ENCODE measurements at places on chromosomes 3 and 15.
A peak's percentile ranks its signal among the peaks of the same experiment; 100 is the strongest.

GRCh38 chr3:198017090-198017489 lies 57.1 kb downstream of the LMLN start:
- DNase-seq: no peak

DNA sequence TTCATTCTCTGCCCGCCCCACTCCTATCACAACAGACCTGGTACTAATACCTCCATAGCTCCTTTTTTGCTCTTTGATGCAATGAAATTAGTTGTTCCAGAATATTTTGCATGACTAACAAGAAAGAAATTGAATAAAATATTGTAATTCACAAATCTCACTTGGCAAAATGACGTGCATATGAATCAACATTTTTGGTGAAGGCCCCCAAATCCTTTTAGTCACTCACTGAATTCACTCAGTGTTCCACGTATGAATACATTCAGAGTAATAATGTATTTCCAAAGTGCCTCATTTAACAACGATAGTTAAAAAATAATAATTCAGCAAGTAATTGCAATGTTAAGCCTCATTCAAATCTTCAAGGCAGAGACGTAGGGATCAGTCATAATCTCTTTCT lies 148.6 kb upstream of the STRIT1 start:
- no peak for DNase-seq

DNA sequence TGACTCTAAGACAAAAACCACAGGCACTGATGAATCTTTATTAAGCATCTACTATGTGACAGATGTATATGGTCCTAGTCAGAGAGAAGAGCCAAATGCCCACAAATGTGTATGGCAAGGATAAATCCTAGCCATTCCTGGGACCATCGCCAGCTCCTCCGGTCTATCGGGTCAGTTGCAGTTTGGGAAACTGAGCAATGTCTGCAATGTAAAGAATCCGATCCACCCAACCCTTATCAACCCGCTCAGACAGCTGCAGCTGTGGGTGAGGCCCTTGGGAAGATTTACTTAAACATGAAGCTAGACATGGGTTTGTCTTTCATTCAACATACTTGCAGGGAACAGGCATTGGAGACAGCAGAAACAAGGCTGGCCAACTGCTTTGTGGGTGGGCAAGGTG lies 40.5 kb upstream of the CDV3 start:
- no peak for DNase-seq

DNA sequence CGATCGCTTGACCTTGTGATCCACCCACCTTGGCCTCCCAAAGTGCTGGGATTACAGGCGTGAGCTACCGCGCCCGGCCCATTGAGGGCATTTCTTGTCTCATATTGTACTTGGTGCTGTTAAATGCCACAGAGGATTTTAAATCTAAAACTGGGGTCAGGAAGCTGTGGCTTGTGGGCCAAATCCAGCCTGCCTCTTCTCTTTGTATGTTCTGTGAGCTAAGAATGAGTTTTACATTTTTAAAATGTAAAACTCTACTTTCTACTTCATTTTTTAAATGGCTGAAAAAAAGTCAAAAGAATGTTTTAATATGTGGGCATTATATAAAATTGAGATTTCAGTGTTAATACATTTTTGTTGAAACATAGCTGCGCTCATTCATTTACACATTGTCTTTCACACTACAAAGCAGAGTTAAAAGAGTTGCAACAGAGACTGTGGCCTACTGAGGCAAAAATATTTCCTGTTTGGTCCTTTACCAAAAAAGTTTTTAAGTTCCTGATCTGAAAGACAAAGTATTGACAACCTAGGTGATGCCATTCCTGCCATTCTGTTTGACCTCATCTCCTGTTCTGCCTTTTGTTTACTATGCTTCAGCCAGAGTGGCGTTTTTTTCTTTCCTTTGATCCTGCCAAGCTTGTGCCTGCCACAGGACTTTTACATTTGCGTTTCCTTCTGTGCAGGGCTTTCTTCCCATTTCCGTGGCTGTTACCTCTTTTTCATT lies 50.4 kb downstream of the PDCD6IP start:
- DNase-seq: no peak

GRCh38 chr3:43389388-43390254 lies 103.3 kb downstream of the SNRK start:
- no peak for DNase-seq

DNA sequence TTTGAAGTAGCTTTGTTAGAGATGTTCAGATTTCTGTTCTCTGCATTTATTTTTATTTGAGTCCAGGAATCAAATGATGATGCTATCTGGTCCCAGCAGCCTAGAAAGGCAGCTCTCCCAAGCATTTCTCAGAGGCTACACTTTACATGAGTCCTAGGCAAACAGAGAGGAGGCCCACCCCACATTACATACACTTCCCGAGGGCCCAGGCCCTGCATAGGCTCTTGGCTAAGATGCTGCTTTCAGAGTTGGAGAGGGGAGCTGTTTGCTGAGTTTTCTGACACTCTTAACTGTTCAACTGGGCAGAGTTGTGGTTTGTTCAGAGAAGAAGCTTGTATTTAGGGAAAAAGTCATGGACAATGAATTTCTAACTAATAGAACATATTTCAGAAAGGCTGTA lies 117.9 kb upstream of the RGMA start:
- no peak for DNase-seq

DNA sequence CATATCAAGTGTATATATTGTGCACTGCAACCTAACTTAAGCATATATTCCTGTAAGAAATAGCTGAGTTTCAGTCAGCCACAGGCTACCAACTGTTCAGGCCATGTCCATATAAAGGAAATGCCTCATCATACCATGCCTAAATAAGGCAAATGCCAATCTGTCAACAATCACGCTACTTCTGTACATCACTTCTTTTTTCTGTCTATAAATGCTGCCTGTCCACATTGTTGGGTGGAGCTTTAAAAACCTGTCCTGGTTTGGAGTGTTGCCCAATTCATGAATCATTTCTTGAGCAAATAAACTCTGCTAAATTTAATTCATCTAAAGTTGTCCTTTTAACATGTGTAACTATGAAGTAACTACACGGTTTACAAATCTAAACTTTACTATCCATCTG lies 1091.9 kb downstream of the NSUN3 start:
- DNase-seq: no peak

DNA sequence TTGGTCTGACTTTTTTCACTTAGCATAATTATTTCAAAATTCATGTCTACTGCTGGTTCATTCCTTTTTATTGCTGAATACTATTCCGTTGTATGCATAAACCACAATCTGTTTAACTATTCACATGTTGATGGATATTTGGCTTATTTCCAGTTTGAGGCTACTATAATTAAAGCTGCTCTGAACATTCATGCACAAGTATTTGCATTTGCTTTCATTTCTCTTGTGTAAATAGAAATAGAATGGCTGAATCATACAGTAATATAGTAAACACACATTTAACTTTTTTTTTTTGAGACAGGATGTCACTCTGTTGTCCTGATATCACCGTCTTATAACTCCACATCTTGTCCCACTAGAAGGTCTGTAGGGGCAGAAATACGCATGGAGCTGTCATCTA lies 57.3 kb downstream of the NMNAT3 start:
- no peak for DNase-seq

DNA sequence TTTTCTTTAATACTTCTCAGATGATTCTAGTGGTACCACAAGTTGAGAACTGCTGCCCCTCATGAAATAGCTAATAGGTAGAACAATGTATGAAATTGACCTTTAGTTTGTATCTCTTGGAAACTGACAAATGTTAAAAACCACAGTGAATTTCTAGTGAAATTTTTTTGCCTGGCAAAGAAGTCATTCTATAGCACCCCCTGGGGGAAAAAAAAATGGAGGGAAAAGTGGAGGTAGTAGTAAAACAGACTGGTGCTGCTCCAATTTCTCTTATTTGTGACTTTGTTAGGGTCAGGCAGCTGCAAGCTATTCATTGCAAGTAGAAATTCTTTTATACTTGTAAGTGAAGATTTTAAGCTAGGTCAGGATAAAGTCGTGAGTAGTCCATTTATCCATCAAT lies 605.0 kb downstream of the NLGN1 start:
- DNase-seq: no peak

- DNase-seq: no peak
Observed at GRCh38 chr3:68504201-68504600, 428.1 kb downstream of the TAFA4 start.

DNA sequence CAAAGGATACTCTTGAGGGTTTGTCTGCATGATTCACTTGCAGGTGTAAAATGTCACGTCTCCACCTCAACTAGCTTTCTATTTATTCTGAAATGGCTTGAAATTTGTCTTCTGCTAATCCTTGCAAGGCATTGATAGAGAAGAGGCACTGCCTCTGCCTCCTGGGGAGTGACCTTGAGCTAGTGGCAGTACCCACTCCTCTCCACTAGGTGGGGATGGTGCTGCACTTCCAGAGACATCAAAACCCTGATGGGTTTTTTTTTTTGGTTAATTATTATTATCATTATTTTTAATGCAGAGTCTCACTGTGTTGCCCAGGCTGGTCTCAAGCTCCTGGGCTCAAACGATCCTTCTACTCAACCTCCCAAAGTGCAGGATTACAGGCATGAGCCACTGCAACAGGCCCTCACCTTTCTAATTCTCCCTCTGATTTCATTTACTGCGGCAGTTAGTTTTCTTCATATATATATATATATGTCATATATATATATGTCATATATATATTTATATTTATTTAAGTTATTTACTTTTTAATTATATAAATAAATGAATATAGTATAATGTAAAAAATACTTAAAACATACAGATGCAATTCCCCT lies 117.6 kb upstream of the EIF1B start:
- peak; percentile 53 for DNase-seq

- DNase-seq: peak; percentile 72
Observed at GRCh38 chr3:155744010-155744625, 753 bp downstream of the PLCH1 start.

GRCh38 chr3:118765636-118766305 lies 268.9 kb downstream of the IGSF11 start:
- DNase-seq: no peak

DNA sequence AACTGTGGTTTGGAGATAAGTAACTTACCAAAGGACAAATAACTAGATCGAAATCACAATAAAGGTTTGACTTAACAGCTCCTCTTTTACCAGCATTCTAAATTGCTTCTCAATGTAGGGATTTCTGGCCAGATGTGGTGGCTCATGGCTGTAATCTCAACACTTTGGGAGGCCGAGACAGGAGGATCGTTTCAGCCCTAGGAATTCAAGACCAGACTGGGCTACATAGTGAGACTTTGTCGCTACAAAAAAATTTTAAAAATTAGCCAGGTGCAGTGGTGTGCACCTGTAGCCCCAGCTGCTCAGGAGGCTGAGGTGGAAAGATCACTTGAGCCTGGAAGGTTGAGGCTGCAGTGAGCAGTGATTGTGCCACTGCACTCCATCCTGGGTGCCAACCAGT lies 17.4 kb upstream of the IGF2BP2 start:
- DNase-seq: no peak

Measured in HuH-7 (cell line).